ENCODE measurements at places on chromosomes 7 and 10.

- DNase-seq = no peak
Observed at GRCh38 chr10:11083051-11083450, 65.4 kb downstream of the CELF2 start.

- no peak for DNase-seq
Observed at GRCh38 chr10:1612908-1613307, 124.4 kb downstream of the ADARB2 start.

DNA sequence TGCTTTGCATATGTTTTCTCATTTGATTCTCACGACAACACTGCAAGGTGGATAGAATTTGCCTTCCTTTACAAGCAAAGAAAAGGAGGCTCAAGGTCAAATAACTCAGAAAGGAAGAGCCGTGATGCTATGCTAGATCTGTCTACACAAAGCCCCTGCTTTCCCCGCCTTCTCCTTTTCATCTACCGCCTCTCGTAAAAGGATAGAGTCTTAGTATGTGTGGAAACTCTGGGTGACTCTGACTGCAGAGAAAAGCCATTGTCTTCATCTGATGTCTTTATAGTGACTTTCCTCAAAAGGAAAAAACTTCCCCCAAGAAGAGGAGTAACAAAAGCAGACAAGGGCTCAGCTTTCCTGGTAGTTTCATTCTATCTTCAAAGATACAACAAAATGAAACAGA, 292.7 kb downstream of the ACTR3B start:
- no peak for DNase-seq

DNA sequence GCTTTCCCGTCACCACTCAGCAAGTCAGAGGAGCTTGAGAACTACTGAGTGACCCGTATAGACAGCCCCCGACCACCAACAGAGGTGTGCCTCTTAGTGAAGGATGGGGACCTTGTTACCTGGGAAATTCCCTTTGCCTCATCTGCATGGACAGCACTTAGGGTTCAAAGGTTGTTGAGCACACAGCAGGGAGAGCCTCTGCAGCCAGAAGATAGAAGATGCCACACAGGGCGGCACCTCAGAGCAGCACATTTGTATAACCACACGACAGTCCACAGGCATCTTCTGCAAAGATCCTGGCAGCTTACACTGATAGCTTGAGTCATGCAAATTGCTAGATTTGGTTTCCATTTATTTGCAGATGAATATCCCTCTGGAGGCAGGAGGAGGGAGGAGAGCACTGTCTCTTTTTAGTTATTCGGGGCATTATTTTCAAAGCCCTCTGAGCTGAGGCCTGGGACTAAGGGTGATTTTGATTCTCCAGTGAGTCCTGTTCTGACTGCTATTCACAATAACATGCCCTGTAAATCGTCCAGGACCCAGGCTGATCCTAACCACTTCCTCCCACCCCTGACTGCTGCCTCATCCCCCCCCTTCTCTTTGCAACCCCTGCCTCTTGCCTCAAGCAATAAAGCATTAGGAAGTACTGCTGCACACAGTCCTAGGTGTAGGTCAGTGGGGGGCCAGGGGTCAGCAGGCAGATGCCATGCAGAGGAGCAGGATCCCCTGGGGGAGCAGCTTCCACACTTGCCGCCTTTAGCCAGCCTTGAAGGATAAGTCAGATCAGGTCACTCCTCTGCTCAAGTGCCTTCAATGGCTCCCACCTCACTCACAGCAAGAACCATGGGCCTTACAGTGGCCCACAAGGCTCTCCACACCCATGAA, 24.6 kb upstream of the INMT start:
- DNase-seq = no peak

- no peak for DNase-seq
Observed at GRCh38 chr7:22569586-22570321, 69.8 kb upstream of the STEAP1B start.

DNA sequence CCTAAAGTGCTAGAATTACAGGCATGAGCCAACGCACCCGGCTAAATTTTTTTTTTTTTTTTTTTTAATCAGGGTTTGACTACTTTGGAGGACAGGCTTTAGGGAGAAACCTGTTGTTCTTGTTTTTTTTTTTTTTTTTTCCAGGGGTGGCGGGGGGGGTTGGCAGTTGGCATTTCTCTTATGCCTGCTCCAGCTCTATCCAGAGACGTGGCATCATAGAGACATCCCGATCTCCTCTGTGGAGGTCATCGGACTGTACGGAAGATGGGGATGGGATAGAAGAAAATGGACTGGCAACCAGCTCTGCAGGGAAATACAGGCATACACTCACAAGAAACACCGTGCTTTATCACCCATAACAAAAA, 130.8 kb downstream of the PRPF18 start:
- DNase-seq = no peak

DNA sequence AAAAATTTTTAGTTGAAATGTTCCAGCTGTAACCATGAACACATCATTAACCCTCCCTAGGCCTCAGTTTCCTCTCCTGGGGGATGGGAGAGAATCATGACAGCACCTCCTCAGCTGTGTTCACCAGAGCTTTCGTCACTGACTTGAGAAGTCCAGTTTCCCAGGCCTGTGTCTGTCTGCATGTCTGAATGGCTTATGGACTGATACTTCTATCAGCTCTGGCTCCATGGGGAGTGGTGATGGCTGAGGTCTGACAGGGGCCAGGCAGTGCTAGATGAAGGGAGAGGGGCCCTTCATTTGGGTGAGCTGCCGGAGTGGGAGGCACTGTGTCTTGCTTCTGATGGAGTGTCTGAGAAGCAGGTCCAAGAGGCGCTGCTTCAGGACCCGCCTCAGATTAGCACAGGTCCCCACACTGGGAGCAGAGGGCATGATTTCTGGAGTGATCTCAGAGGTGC, 192.9 kb downstream of the PTPN20 start:
- DNase-seq = no peak

- no peak for DNase-seq
Observed at GRCh38 chr7:25944777-25945515, 207.1 kb upstream of the NFE2L3 start.

DNA sequence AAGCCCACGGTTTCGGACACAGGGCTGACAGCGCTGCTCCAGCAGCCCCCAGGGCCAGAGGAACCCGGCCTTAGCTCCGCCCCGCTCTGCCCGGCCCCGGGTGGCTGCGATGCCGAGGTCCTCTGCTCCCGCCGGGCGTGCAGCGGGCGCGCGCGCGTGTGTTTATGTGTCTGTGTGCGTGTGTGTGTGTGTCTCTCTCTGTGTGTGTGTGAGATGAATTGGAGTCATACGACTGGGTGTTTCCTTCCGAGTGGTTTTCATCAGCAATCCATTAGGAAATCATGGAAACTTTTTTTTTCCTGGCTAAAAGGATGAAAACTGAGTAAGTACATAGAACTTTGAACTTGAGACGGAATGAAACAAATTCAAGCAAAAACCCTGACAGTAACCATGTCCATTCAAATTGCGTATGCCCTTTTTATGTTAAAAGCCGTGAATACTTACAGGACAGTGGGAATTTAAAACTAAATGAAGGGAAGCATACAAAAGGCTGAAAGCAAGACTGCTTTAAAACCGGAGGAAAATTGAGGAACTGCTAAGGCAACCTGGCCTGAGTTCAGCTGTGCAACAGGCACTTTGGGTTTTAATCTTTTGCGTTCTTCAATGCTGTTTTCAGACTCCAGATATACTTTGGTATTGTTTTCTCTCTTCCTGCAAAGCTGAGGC, at the start of gene CPED1:
Gene CPED1, plus strand, starts transcription at position 121 of the 666 bp plus-strand sequence. CDS start 911 bp downstream, outside the sequence.
- peak; percentile 86 for DNase-seq

DNA sequence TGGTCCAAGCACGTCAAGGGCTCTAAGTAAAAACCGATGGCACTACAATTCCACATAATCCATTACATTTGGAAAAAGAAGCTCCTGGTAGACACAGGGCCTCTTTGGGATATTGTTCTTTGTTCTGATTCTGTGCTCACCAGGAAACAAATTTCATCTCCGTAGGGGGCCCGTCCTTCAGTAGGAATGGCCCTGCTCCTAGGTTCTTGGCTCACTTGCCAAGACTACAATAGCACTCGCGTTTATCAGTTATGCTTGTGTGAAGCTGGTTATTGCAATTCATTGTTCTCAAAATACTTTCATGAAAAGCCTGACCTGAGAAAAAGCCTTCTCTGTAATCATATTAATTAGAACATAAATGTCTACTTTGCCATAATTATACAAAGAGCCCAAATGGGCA, 10.3 kb upstream of the ZC3HAV1L start:
- no peak for DNase-seq

DNA sequence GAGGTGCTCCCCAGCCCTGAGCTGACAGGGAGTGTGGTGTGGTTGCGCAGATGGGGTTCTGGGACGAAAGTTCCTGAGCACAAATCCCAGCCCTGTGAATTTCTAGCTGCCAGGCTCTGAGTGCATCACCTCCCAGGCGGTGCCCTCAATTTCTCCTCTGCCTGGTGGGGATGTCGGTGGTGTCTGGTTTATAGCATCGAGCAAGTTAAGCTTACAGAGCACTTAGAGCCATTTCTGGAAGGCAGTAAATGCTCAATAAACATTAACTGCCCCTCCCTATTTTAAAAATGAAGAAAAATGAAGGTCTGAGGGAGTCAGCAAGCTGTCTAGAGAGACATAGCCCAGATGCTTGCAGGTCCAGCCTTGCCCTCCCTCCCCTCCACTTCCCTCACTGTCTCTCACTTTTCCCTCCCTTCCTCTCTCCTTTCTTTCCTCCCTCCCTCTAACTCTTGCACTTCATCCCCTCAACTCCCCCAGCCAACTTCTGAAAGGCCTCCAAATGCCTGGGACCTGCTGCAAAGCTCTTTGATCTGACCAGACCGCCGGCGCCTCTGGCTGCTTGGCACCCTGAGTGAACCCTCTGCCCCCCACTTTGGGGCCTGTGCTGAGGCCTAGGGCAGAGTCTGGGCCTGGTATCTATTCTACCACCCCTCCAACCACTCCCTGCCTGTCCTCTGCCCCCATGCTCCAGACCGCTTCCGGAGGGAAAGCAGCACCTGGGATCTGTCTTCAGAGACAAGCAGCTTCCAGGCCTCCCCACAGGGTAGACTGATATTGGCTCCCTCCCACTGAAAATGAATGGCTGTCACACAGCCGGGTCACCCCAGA, 438.3 kb downstream of the RPS24 start:
- no peak for DNase-seq

- DNase-seq = no peak
Observed at GRCh38 chr10:101063050-101063525, 1.3 kb downstream of the KAZALD1 start.

DNA sequence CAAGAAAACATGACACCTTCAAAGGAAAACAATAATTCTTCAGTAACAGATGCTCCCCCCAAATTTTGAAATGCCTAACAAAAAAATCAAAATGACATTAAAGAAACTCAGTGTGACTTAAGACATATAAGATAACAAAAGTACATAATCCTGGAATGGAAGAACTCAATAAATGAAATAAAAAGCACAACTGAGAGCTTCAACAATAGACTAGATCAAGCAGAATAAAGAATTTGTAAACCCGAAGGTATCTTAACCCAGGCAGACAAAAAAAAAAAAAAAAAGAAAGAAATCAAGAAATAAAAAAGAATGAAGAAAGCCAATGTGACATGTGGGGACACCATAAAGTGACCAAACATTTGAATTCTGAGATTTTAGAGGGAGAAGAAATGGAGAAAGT, 27.7 kb upstream of the LRRD1 start:
- DNase-seq = no peak

DNA sequence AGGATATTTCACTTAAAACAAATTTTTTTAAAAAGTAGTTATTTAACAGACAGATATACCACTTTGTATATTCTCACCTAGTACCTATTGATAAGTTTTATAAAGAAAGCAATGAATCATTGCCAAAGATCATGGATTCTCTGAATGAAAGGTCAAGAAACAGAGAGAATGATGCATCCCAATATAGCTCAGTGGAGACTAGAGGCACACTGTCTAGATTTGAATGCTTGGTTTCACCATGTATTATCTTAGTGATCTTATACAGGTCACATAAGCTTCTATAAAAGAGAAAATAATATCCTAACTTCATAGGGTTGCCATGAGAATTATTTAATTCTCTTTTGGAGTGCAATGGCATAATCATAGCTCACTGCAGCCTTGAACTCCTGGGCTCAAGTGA, 87.0 kb upstream of the LRRN3 start:
- no peak for DNase-seq

- DNase-seq = no peak
Observed at GRCh38 chr10:124524991-124525653, 63.5 kb downstream of the LHPP start.

DNA sequence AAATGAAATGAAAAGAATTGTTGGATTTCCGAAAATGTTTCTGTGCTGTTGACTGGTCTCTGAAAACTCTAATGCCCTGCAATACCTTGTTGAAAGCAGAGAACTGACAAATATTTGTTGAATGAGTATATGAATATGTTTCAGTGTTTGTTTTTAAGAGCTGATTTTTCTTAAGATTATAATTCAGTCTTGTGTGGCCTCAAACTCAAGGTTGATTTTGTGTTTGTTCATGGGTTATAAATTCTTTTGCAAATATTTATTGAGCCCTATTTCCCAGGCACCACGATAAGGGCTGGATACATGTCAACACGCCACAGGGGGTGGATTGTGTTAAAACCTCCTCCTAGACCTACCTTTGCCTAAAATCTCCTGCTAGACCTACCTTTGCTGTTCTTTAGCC, 203.9 kb upstream of the PLPP4 start:
- no peak for DNase-seq

- no peak for DNase-seq
Observed at GRCh38 chr7:139829025-139829774, at the start of gene TBXAS1. TSS of gene TBXAS1 (plus strand) at chr7:139829264. CDS start at chr7:139829391, 127 bp downstream.

DNA sequence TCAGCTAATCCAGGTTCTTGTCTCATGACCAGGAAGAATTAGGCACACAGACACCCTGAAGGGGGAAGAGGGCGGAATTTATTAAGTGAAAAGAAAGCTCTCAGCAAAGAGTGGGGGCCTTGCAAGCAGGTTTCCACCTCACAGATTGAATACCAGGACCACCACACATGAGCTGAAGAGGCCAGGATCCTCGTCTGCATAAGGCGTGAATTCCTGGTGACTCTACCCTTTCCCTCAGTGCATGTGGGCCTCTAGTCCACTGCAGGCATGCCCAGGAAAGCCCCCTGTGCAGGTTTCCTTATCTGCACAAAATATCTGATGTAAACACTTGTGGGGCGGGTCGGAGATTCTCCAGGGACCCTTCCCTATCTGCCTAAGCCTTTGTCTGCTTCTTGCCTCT, 782.1 kb upstream of the LRRN3 start:
- DNase-seq = no peak

- DNase-seq = no peak
Observed at GRCh38 chr7:25310896-25311295, 82.6 kb upstream of the NPVF start.

DNA sequence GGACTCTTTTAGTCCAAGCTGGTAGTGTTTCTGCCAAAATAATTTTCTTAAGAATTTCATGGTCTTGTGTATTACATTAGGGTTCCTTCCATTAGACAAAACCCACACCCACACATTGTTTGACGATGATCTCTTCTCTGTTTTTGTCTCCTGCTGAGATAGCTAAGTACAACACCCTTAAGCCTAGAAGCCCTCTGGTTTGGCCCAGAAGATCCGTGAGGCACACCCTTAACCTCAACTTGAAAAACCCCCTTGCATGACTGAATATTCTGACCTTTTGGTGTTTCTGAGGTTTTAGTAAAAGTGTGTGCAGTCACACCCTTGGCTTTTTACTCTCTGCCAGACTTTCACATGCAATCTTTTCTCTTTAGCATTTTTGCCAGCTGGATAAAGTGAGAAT, 29.3 kb upstream of the ERCC6 start:
- DNase-seq = peak; percentile 86
